ENCODE measurements at places on chromosomes 12 and 14.
A peak's percentile ranks its signal among the peaks of the same experiment; 100 is the strongest.

GRCh38 chr12:54431911-54432814 lies 13.1 kb upstream of the ITGA5 start:
- peak; percentile 43 for DNase-seq

DNA sequence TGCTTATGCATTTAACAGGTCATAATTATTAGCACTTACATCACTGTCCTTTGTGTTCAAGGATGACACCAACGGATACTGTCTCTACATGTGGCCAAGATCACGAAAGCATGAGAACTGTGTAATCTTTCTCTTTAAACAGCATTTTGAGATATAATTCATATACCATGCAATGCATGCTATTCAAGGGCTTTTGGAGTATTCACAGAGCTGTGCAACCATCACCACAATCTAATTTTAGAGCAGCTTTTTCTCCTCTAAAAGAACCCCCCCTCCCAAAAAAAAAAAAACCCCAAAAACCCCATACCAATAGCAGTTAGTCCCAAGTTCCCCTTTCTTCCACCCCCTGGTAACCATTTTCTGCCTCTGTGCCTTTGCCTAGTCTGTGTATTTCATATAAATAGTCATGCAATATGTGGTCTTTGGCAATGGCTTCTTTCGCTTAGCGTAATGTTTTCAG lies 60.6 kb downstream of the SPRING1 start:
- no peak for DNase-seq

DNA sequence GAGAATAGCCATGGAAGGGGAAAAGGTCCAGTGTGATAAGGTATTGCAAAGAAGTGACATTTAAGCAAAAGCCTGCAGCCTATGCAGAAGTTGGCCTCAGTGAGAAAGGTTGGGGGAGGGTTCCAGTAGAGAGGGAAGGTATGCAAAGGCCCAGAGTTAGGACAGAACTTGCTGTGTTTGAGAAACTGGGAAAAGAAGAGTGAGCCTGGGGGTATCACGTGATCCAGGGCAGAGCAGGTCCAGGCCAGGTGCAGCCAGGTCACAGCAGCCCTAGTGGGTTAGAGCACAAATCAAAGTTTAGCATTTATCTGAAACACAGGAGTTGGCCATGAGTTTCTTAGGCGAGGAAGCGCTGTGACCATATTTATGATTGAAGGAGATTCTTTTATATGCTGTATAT lies 1.6 kb downstream of the SERPINA5 start:
- no peak for DNase-seq

DNA sequence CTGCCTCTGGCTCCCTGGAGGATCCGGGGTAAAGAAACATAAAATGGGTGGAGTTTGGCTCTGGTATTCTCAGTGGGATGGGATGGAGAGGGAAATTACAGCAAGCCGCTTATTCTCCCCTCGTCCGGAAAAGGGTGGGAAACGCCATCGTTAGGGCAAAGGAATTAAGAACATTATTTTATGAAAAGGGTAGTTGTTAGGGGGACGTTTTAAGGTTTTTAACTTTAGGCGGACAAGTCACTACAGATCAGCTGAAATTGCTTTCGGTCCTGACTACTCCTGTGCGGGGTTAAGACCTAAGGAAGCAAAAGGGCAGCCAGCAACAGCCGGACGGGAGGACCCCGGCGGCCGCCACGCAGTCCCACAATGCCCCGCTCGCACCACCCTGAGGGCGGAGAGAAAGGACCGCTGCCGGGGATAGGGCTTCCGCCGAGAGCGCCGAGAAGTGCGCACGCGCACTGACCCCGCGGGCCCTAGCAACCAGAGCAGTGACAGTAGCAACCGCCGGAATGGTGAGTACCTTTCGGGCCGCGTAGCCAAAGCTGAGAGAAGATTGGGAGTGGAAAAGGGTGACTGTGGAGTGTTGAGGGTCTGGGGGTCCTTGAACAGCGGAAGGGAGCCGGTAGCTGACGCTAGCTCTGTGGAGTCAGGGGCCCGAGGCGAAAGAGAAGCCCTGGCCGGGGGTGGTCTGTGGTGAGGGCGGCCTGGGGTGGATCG lies at the start of gene DNAL1:
TSS of gene DNAL1 (plus strand) at position 456 of the 717 bp plus-strand sequence. CDS start at position 510, 54 bp downstream.
- peak; percentile 76 for DNase-seq

DNA sequence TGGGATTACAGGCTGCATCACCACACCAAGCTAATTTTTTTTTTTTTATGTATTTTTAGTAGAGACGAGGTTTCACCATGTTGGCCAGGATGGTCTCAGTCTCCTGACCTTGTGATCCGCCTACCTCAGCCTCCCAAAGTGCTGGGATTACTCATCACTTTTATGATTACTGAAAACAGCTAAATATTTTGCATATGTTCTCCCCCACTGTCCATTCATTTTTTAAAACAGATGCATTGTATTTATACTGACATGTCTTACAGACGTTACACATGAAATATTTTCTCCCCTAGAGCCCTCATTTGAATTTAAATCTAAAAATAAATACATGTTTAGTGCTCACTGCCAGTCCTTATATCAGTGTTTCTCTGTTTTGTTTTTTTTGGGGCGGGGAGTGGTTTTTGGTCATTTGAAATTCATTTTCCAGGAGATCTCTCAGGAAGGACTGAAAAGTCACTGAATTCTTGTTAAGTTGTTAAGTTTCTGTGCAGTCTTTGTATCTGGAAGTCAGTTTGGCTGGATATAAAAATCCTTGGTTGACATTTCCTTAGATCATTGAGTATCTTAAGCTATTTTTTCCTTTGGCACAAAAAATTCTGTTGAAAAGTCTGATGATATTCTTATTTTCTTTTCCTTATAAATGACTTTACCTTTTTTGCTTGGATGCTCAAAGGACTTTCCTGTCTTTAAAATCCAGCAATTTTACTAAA lies 9.4 kb downstream of the FBXO21 start:
- no peak for DNase-seq

- peak; percentile 71 for DNase-seq
Measured at GRCh38 chr12:64682572-64683277, 72.4 kb downstream of the RASSF3 start.

DNA sequence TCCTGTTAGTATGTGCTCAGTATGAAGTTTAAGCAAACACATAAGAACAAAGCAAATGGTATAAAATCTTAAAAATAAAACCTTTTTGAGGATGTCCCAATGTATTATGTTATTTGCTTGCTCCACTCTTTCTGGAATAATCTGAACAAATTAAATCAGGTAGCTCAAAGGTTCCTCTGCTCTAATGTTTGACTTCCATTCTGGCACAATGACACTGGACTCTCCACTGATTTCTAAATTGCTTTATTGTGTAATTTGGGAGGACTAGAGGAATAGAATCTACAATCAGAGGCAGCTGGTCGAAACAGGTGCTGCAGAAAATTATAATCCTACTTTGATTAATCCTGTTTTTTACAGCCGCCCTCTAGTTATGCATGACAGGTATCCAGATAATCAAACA lies 523.7 kb upstream of the FOXG1 start:
- no peak for DNase-seq

Data from skin of body (tissue), 3 donors.